T-helper 9 cell (primary cell): ENCODE measurements at places on chromosomes 2 and 18.

- no peak for DNase-seq
Observed at GRCh38 chr2:195367809-195368208, 289.2 kb upstream of the SLC39A10 start.

GRCh38 chr18:27860701-27861107 is 316.2 kb downstream of the CDH2 start:
- DNase-seq = no peak

GRCh38 chr2:18500333-18500732 is 60.1 kb downstream of the RDH14 start:
- no peak for DNase-seq

DNA sequence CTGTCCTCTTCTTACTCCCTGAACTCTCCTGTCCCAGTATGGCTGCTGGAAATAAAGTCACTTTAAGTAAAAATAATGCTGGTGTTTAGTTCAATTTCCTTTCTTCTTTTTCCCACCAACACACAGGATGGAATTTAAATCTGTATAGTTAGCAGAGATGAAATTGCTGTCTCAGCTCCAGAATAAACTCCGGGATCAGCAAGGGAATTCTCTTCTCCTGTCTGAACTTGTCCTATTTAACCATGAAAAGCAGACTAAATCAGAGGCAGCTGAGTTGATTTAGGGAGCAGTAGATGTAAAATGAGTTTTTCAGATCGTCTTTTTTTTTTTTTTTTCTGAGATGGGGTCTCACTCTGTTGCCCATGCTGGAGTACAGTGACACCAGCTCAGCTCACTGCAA is 25.9 kb downstream of the TTLL4 start:
- DNase-seq = no peak

GRCh38 chr2:8203364-8203763 is 478.5 kb upstream of the ID2 start:
- no peak for DNase-seq

GRCh38 chr18:25935356-25935755 is 155.1 kb downstream of the SS18 start:
- no peak for DNase-seq

- DNase-seq = no peak
Observed at GRCh38 chr2:54559593-54560145, 103.5 kb downstream of the SPTBN1 start.

DNA sequence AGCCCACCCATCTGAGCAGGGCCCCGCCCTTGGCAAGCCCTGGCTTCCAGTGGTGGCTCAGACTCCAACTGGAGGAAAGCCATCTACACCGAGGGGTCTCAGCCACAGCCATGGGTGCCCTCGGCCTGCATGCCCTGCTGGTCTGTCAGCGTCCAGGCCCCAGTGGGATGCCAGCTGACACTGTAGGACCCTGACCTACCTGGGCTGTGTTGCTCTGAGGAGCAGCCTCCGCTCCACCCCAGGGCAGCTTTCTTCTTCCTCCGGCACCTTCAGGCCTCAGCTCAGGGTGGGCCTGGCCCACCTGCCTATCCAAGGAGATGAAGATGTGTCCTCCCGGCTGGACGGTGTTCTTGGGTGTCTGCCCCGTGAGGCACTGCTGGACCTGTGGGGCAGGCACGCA is 13.9 kb upstream of the ARHGEF4 start:
- DNase-seq = no peak

GRCh38 chr2:74328074-74328473 is 15.1 kb downstream of the SLC4A5 start:
- no peak for DNase-seq

GRCh38 chr2:33247365-33247764 is 229.1 kb upstream of the RASGRP3 start:
- no peak for DNase-seq

DNA sequence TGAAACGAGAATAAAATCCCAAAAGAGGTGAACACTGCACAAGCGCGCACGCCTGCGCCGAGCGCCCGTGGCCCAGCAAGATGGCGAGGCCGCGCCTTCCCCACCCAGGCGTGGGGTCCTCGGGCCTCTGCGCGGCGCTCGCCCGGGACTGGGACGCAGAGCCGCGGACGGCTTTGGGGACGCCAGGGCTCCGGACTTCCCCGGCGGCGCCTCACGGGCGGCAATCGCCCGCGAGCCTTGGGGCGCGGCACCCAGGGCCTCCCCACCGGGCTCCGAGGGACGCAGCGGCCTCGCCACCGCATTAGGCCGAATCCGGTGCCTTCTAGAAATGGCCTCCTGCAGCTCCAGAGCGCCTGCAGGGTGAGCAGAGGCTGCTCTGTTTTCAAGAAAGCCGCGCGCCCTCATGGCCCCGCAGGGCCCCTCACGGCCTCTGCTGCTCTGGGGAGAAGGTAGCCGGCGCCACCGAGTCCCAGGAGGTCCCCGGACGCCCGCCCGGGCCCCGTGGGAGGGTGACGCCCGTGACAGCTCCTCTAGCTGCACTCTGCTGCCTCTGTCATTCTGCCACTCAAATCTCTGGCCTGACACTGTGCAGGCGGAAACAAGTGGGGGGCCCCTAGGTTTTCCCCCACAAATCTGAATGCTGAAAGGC is 35.9 kb upstream of the POMC start:
- no peak for DNase-seq

- DNase-seq = no peak
Observed at GRCh38 chr18:7617738-7618422, 50.8 kb downstream of the PTPRM start.

DNA sequence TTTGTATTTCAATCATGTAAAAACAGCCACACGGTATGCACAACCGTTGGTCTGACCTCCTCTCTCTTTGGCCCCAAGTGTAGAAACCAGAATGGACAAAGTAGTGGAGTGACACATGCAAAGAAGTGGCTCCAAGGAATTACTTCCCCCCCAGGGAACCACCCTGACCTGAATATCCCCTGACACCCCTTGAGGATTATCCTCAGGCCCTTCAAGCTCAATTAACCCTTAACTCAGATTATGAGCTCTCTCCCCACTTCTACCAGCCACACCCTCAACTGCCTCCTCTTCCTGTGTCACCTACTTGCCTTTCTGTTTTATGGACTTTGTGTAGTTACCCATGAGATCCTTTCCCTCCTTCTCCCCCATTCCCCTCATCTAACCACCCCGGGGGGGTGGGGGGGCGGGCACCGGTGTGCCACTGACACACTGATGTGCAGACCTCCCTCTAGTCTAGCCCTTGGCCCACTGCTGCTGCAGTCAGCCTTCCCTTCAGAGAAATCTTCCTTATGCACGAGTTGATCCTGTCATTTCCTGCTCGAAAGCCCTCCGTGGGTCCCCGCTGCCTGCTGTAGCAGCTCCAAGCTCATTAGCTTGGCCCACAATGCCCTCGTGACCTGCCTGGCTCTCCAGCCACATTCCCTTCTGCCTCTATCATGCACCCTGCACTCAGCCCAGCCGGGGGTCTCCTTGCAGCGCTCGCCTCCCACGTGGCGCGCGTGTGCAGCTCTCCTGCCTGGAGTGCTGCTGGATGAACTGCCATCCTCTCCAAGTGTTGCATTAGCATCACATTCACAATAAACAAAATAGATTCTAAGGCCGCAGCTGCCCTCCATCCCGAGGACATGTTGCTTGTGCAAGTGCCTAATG is 40.1 kb upstream of the TMEM177 start:
- no peak for DNase-seq

- DNase-seq = no peak
Observed at GRCh38 chr18:65941482-65941881, 190.7 kb downstream of the CDH7 start.

GRCh38 chr2:169388161-169388560 is 25.8 kb upstream of the LRP2 start:
- no peak for DNase-seq

- no peak for DNase-seq
Observed at GRCh38 chr2:207088839-207089238, 76.9 kb downstream of the KLF7 start.

GRCh38 chr2:112579241-112579640 is 5.2 kb upstream of the CHCHD5 start:
- no peak for DNase-seq

DNA sequence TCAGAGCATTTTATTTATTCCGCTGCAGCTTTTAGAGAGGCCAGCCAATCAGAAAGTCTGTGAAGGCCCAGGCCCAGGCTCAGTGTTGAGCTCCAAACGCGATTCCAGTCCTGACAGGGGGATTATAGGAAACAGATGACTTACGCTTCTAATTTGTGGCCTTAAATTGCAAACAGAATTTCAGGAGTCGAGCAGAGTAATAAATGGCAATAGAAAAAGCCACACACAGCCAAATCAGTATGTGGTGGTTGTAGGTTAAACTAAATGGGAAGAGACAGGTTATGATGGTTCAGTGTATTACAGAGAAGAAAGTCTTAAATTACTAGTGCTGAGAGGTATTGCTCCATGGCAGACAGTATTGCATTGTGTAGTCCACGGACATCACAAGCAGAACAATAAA is 131.0 kb upstream of the ZEB2 start:
- DNase-seq = no peak

GRCh38 chr18:61972389-61973264 is 79.8 kb upstream of the RNF152 start:
- DNase-seq = no peak

DNA sequence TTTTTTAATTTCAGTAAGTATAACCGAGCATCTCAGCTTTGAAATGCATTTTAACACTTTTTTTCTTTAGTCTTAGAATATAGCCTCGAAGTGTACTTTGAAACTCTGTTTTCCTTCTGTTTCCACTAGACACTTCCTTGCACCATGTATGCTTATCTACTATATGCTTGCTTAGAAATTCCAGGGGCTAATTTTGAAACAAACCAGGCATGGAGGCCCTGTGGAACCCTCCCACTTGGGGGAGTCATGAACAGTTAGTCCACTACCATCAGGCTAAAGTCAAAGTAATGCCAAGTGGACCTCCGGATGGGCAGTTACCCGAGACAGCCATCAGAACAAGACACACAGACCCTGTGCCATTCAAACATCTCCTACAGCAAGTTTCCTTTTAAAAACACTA is 120.3 kb downstream of the LCLAT1 start:
- DNase-seq = no peak

- DNase-seq = peak; percentile 18
Observed at GRCh38 chr2:62197011-62197924, 1.4 kb downstream of the B3GNT2 start.

GRCh38 chr2:14635391-14635871 is 2.9 kb downstream of the LRATD1 start:
- DNase-seq = no peak

DNA sequence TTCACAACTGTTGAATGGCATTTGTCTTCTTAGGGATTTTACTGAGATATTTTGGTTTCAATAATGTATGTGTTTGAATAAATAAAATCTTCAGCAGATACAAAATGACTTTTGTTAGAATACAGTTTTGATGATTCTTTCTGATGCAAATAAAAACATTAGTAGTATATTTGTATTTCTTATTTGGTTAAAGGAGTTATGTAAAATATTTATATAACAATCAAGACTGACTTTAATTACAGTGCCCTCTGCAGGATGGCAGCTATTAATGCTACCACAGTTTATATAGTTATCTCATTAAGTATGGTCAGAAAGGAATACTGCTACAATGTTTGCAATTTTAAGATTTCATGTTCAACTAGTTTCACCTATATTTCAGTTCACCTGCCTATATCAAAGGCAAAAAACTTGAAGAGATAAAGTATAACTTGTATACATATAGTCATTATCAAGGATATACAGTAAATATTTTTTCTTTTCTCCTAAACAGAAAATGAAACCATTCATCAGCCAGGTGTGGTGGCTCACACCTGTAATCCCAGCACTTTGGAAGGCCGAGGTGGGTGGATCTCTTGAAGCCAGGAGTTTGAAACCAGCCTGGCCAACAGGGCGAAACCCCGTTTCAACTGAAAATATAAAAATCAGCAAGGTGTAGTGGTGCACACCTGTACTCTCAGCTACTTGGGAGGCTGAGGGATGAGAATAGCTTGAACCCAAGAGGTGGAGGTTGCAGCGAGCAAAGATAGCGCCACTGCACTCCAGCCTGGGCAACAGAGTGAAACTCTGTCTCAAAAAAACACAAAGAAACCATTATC is 19.8 kb downstream of the ARL5A start:
- DNase-seq = no peak

DNA sequence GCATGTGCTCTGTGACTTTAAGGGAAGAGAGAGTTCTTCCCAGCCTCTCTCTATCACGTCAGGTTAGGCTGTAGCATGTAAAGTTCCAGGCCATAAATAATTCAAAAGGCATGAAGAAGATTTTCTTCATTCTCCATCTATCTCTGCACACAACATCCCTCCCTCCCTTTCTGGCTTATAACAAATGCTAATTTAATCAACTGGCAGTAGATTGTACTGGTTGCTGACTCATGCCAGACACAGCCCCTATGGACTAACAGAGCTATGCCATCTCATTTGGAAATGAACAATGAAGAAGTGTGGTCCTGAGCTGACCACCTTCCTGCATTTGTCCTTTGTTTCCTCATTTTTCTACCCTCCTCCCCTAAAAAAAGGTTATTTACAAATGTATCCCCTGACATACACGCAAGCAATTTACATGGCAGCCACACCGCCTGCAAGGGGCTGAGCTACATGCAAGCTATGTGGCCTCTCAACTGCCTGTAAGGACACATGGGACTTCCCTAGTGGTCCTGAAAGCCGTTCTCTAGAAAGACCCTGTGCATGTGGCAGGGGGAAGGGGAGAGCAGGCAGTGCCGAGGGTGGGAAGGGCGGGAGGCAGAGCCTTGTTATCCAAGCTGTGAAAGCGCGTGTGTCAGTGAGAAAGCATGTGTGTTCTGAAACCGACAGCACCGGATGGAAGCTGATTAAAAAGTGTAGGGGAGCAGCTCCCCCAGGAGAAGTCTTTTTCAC is 90.9 kb upstream of the KLF7 start:
- DNase-seq = no peak

DNA sequence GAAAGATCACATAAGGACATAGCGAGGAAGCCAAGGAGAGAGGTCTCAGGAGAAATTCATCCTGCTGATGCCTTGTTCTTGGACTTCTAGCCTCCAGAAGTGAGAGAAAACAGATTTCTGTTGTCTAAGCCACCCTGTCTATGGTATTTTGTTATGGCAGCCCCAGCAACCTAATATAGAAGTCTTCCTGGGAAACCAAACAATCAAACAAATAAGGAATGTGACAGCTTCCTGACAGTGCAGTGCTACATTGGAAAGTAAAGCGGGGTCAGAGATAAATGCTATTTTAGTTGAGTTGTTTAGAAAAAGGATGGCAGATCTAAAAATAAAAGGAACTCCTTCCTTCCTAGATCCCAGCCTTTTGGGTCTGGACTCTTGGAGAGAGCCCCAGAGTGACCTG is 443.2 kb upstream of the GYPC start:
- no peak for DNase-seq

GRCh38 chr2:29495536-29496060 is 380.4 kb downstream of the CLIP4 start:
- DNase-seq = no peak
